A549 treated with Hydrocortisone at 1 μM for 4 hours (cell line): ENCODE measurements at places on chromosomes 6 and 20. TPM values are rescaled to one million over a fixed set of nuclear protein-coding genes. Genes with fewer than 3 reads are reported as not detected.

CYP21A2 gene
- not detected in 5 replicates for total RNA-seq

ZC2HC1B gene
- not detected in 5 replicates for total RNA-seq

CLDN20 gene
- not detected in 5 replicates for total RNA-seq

GNAS-AS1 gene
- not detected in 5 replicates for total RNA-seq

ADGRB3 gene
- total RNA-seq, result not detected in 5 replicates

TREM2 gene
- 0.10 to 0.13 TPM in 2 of 5 replicates, not detected in the others for total RNA-seq

DBNDD2 gene
- total RNA-seq, result 22.6 to 30.1 TPM (median 25.2 TPM) in 5 replicates

SAPCD1 gene
- 2.6 to 4.9 TPM (median 3.2 TPM) in 5 replicates for total RNA-seq

GSTA3 gene
- not detected in 5 replicates for total RNA-seq

CCR6 gene
- 0.09 TPM in 1 of 5 replicates, not detected in the others for total RNA-seq

KHDC1L gene
- 0.24 to 0.75 TPM (median 0.35 TPM) in 3 of 5 replicates, not detected in the others for total RNA-seq

PLEKHG1 gene
- total RNA-seq, result 0.32 to 1.3 TPM (median 0.58 TPM) in 5 replicates

BHLHE23 gene
- not detected in 5 replicates for total RNA-seq

RAB44 gene
- total RNA-seq, result 0.02 to 0.07 TPM (median 0.05 TPM) in 3 of 5 replicates, not detected in the others

RNF114 gene
- total RNA-seq, result 58.1 to 62.1 TPM (median 59.1 TPM) in 5 replicates

REM1 gene
- 0.67 to 0.99 TPM (median 0.78 TPM) in 5 replicates for total RNA-seq
